ENCODE measurements at places on chromosomes 2 and 18. TPM values are rescaled to one million over a fixed set of nuclear protein-coding genes. Genes with fewer than 3 reads are reported as not detected.

CRACDL gene
- 4.3 TPM for polyA plus RNA-seq

G6PC2 gene
- polyA plus RNA-seq = not detected

REG1B gene
- polyA plus RNA-seq = 1.5 TPM

DBI gene
- 1,066 TPM for polyA plus RNA-seq

FAP gene
- polyA plus RNA-seq = 0.45 TPM

GRCh38 chr2:119301413-119301812, 65.2 kb downstream of the C2orf76 start:
- no peak for DNase-seq
- H3K4me3 ChIP-seq = no peak overlapping the region
- H3K36me3 ChIP-seq = no peaks in the 10 kb centered on the region
- H3K27ac ChIP-seq = no peak overlapping the region

GRCh38 chr18:25976554-25976953, 113.9 kb downstream of the SS18 start:
- no peaks in the 10 kb centered on the region for H3K4me1 ChIP-seq
- no peak for DNase-seq
- no peak overlapping the region for H3K4me3 ChIP-seq

DNA sequence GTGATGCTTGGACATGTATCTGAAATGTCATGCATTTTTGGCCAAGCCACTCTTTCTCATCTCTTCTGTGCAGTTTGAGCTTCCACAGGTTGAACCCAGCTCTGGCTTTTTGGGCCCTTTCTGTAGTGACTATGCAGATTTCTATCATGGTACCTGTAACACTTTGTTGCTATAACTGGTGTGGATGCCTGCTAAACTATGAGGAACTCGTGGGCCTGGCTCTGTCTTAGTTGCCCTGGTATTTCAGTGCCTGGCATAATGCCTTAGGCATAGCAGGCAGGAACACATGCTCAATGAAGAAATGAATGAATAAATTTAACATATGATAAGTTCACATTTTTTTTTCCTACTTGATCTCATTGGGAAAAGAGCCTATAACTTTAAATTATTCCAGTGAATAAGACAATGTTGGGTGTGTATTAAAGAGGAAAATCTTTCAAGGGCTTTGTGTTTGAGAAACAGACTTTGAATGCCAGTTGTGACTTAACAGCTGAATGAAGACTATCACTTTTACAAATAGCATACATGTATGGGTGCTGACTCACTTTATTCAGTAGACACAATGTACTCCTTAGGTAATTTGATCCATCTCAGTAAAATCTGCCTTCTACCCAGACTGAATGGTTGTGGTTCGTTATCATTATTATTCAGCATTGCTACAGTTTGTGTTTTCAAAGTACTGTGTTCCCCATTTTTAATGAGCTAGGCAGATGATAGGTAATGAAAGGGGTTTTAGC, 86.4 kb upstream of the MAP4K3 start:
- H3K27ac ChIP-seq = no peak overlapping the region
- H3K4me3 ChIP-seq = no peak overlapping the region
- H3K4me1 ChIP-seq = peaks cover 12% of the 10 kb centered on the region
- H3K36me3 ChIP-seq = no peaks in the 10 kb centered on the region

DNA sequence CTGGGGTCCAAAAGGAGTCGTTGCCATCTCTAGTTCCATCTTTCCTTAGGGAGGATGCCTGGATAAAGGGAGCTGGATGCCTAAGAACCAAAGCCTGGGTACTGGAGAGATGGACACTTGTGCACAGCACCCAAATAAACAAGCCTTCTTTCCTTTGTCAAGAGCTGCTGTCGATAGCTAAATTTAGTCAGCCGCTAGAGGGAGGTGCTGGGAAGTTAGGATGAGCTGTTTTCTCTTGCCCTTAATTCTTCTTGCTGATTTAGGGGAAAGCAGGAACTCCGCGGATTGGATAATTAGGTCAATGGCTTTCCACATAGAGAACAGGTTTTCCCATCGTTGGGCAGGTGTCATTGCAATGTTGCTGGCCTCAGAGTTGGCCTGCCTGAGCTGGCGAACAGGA, 30.9 kb upstream of the SERPINB12 start:
- H3K27me3 ChIP-seq = no peaks in the 10 kb centered on the region
- DNase-seq = no peak
- H3K4me3 ChIP-seq = no peak overlapping the region
- no peak overlapping the region for H3K27ac ChIP-seq
- H3K36me3 ChIP-seq = no peaks in the 10 kb centered on the region
- H3K4me1 ChIP-seq = no peaks in the 10 kb centered on the region

DNA sequence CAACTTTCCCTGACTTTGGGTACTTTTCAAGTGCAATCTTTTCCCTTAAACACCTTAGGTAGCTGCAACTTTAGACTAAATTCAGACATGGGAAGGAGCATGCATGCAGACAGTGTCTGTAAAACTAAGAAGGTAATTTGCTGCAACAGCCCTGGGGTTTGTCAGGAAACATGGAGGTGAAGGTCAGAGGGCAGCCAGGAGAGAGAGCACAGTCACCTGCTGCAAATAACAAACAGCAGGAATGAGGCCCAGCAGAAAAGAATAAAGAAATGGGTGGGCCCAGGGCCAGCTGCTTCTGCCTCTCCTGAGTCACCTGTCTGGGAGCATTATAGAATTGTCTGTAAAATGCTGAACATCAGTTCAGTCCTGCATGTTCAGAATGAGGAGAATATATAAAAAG, 35.2 kb downstream of the MTHFD2 start:
- no peaks in the 10 kb centered on the region for H3K4me1 ChIP-seq
- no peaks in the 10 kb centered on the region for H3K27me3 ChIP-seq
- H3K27ac ChIP-seq = no peak overlapping the region
- DNase-seq = no peak
- H3K36me3 ChIP-seq = no peaks in the 10 kb centered on the region

DNA sequence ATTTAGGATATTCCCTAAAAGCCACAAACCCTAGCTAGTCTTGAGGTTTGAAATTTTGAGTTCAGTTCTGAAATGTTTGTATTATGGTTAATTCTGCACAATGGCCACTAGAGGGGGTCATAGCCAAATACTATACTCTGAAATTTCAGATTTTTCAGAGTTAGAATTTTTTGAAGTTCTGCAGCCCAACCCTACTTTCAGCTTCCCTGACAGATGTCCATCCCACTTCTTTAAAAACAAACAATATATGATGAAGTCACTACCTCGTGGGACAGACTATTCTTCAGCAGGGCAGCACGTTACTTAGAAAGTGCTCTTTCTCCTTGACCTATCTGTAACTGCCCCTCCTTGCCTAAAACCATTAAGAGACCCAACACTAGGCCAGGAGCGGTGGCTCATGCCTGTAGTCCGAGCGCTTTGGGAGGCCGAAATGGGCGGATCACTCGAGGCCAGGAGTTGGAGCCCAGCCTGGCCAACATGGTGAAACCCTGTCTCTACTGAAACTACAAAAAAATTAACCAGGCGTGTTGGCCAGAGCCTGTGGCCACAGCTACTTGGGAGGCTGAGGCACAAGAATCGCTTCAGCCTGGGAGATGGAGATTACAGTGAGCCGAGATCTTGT, 48.2 kb upstream of the PAPOLG start:
- no peak overlapping the region for H3K4me3 ChIP-seq
- no peak overlapping the region for H3K27ac ChIP-seq
- H3K27me3 ChIP-seq = no peaks in the 10 kb centered on the region

DNA sequence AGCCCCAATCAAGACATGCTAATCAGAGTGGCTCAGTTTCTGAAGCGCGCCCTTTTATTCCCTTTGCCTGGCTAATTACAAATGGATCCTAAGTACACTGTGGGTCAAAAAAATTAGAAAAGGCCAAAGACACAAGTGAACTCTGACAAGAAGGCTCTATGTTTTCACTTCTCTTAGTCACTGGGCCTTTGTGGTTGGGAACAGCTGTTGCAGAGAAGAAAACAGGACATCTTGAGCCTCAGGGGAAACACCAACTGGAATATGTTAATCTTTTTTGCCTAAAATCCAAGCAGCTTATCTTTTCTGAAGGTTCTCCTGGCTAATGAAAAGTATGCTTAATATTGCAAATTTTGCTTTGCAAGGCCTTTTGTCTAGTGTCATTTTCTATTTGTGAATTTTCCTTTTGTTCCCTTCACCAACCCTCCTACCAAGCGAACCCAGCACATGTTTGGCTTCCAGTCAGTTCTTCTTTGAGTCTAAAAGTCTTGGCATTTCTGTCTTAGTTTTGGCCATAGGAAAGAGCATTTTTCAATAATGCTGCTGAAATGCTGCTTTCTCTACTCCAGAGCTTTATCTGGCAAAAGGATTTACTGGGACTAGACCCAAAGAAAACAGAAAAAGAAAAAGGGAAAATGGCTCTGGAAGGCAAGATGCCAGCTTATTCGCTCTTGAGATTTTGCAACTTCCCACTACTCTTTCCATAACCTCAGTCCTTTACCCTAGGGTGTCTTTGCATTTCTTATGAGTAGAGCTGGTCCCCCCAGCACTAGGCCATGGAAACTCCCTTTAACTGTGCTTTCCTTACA, 440.2 kb upstream of the ST6GAL2 start:
- no peaks in the 10 kb centered on the region for H3K27me3 ChIP-seq
- DNase-seq = no peak
- H3K27ac ChIP-seq = no peak overlapping the region
- no peaks in the 10 kb centered on the region for H3K36me3 ChIP-seq
- H3K4me3 ChIP-seq = no peak overlapping the region
- no peaks in the 10 kb centered on the region for H3K4me1 ChIP-seq

- H3K36me3 ChIP-seq = no peaks in the 10 kb centered on the region
- H3K4me3 ChIP-seq = no peak overlapping the region
- H3K4me1 ChIP-seq = no peaks in the 10 kb centered on the region
Measured at GRCh38 chr2:207983641-207984042, 41.7 kb downstream of the PLEKHM3 start.

DNA sequence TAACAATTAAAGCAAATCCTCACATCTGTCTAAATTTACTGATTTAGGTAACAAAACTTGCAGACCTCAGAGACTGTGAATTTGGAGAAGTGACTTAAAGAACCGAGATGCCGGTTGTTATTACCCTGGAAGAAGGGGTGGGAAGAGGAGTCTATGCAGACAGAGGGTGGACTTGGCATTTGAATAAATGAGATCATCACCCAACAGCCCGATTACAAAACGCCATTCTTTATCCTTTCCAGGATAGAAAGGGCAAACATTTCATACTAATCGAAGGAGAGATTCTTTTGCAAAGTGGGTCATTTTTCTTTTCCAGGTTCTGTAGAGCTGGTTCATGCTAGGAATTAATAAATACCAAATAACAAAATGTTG, 73.1 kb upstream of the TPO start:
- DNase-seq = no peak
- no peaks in the 10 kb centered on the region for H3K4me1 ChIP-seq
- no peaks in the 10 kb centered on the region for H3K27me3 ChIP-seq
- no peak overlapping the region for H3K4me3 ChIP-seq
- no peak overlapping the region for H3K27ac ChIP-seq

DNA sequence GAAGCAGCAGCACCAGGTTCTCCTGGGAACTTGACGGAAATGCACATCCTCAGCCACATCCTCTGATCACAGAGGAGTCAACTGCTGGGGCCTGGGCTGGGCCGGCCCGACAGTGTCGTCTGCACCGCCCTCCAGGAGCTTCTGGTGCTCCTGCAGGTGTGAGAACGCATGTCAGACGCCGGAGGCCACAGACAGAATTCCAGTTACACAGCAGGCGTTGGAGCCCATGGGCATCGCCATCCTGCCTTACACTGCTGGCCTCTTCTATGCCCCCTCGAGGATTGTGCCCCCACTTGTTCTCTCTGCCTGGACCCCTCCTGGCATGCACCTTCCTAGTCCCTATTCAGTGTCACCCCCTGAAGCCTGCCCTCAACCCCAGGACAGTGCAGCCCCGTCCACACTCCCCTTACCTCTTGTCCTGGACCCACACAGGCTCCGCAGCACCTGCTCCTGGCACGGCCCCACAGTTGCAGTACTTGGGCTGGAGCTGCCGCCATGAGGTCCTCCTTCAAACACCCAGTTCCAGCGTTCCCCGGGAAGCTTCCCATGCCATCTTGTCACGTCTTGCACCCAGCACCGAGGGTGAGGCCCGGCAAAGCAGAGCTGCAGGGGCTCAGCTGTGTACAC, 37.5 kb downstream of the ADI1 start:
- no peak overlapping the region for H3K27ac ChIP-seq
- no peak overlapping the region for H3K4me3 ChIP-seq
- H3K36me3 ChIP-seq = peaks cover 13% of the 10 kb centered on the region
- H3K27me3 ChIP-seq = no peaks in the 10 kb centered on the region
- H3K4me1 ChIP-seq = no peaks in the 10 kb centered on the region
- no peak for DNase-seq

All from kidney (tissue), 22 donors.